NCI-H1417 treated with DMSO at 0.1 percent for 48 hours (cell line): ENCODE measurements at places on chromosomes 16 and 17.

DNA sequence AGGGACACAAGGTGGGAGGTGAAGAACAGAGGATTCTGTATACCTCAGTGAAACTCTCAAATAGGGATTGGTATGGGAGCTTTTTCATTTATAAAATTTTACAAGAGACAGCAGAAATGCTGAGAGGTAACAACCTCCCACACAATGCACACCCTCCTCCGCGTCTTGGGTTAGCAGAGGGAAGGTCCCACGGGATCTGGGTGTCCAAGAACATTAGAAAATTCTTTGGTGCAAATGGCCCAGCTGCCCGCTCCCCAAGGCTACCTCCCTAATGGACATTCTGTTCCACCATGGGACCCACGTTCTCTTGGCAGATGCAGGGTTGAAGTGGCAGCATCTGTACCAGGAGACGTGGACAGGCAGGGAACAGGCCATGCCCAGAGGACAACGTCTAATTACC is 22.5 kb downstream of the GPR139 start:
- DNase-seq = no peak

DNA sequence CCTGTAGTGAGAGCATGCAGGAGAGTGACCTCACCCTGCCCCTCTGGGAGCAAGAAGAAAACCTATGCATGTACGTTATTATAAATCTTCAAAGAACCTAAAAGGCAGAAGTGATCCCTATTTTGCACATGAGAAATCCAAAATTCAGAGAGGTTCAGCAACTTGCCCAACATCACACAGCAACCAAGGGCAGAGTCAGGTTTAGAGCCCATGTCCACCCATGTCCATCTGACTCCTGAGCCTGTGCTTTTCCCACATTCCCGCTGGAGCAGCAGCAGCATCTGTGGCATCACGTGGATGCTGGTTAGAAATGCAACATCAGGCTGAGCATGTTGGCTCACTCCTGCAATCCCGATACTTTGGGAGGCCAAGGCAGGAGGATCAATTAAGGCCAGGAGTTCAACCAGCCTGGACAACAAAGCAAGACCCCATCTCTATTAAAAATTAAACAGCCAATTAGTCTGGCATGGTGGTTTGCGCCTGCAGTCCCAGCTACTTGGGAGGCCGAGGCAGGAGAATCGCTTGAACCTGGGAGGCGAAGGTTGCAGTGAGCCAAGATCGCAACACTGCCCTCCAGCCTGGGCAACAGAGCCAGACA is 26.3 kb downstream of the METTL22 start:
- DNase-seq = no peak

DNA sequence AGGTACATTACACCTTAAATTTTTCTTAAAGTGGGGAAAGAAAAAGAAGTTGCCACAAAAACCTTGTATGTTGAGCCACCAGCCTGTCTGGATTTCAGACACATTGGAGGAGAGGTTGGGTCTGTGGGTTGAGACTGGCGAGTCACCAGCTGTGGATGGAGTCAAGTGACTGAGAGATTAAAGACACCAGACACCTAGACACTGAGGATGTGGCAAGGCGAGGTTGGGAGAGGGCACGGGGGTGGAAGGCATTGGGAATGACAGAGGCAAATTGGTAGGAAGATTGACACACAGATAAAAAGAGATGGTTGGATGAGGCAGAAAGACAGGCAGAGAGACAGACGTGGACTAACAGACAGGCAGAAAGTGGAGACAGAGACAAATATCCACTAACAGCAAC is 49.6 kb downstream of the KCNJ12 start:
- DNase-seq = no peak

GRCh38 chr17:74015316-74015715 is 188.2 kb upstream of the RPL38 start:
- DNase-seq = no peak

DNA sequence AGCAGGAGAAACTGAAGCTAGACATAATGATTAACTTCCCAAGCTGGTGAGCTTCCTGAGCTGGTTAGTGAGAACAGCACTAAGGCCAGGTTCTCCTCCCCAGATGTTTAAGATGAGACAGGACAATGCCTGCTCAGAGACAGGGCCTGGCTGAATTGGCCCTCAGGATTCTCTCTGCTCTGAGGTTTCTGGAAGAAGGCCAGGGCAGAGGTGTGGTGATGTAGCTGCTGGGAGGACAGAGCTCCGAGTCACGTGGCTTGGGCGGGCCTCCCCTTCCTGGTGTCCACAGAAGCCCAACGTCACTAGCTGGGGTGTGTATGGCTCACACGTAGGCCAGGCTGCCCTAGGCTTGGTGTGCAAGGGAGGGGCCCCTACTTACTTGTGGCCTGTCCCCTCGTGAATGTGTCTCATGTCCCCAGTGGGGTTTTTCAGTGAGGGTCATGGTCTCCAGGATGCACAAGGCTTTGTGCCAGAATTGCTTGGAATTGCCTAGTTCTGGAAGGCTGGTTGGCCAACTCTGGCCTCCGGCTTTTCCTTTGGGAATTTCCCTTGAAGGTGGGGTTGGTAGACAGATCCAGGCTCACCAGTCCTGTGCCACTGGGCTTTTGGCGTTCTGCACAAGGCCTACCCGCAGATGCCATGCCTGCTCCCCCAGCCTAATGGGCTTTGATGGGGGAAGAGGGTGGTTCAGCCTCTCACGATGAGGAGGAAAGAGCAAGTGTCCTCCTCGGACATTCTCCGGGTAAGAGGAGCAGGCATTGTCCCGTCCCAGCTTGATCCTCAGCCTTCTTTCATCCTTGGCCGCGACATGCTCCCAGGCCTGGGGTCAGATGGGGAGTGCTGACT is 3.4 kb downstream of the NOD2 start:
- DNase-seq = no peak

DNA sequence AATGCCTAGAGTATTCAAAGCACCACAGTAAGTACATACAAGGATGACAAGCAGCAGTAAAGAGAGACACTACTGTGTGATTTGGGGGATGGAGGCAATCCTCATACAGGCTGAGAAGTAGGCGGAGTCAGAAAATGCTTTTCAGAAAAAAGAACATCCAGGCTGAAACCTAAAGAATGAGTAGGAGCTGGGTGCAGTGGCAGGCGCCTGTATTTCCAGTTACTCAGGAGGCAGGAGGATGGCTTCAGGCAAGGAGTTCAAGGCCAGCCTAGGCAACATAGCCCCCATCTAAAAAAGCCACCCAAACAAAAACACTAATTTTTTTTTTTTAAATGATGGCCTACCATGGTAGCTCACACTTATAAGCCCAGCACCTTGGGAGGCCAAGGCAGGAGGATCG is 10.3 kb downstream of the KANSL1 start:
- no peak for DNase-seq

DNA sequence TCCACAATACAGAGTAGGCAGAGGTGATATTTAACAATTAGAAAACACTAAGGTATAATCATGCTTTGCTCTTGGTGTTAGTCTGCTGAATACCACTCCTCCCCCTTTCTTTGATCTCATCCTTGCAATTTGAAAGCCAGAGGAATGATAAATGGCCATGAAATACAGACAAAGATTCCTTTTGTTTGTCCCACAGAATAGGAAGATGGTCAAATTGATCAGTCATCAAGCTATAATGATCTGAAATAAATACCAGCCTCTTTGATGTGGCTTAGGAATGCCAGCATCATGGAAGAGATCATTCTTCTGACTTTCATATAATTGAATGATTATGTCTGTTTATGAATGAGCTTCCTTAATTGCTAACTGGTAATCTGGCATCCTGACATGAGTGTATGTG is 1541.7 kb upstream of the CDH8 start:
- no peak for DNase-seq

DNA sequence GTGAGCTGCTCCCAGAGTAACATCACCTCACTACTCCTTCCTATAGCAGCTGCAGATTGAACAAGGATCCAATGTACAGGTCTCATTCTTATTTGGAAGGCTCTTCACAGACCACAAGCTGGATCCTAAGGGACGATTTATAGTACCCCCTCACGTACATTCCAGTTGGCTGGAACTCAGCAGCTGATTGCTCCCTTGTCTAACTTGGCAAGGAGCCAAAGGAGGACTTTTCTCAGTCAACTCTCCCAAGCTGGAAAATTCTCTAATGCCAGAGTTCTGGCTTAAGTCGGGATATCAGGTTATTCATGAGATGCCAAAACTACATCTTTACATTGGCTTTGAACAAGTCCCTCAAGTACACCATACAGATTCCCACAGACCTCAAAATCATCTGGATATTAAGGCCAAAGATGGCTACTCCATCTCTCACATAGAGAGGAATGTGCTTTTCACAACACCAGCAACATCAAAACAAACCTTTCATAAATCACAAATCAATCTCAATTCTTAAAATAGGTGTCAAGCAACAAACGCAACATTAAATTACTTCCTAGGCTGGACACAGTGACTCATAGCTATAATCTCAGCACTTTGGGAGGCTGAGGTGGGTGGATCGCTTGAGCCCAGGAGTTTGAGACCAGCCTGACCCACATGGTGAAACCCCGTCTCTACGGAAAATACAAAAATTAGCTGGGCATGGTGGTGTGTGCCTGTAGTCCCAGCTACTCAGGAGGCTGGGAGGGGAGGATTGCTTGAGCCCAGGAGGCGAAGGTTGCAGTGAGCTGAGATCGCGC is 39.3 kb downstream of the SMG6 start:
- no peak for DNase-seq

GRCh38 chr16:85902366-85903155 is 3.6 kb downstream of the IRF8 start:
- no peak for DNase-seq

DNA sequence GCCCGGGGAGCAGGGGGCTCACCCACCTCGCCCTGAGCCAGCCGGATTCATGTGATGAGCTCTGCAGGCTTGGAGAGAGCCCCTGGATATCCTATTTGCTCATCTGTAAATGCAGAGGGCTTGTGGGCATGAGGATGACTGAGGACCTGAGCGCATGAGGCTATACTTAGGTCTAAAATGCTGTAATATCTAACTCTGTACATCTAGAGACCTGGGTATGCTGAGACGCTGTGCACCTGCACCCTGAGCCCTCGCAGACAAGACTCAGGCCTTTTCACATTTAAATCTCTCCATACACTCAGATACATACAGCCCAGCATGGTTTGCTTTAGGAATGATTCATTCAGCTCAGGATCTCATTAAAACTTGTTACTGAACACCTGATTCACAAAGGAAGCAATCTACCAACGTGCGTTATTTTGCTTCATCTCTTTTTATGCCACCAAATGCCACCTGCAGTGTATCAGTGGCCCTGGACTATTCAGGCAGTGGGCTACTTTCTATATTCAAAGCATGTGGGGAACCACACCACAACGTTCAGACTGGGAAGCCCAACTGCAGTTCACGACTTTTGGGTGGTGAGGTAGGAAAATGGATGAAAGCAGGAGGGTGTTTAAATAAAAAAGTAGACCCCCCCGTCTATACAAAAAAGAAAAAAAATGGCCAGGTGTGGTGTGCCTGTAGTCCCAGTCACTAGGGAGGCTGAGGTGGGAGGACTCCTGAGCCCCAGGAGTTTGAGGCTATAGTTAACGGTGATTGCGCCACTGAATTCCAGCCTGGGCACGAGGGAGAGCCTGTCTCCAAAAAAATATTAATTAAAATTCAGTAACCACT is 12.0 kb downstream of the USP7 start:
- no peak for DNase-seq

GRCh38 chr16:75599452-75600277 is 23.4 kb downstream of the ADAT1 start:
- DNase-seq = no peak

- DNase-seq = no peak
Measured at GRCh38 chr17:72476134-72476533, 355.3 kb downstream of the SOX9 start.

GRCh38 chr17:8713878-8714277 is 30.8 kb downstream of the CCDC42 start:
- DNase-seq = no peak

GRCh38 chr16:31480851-31481536 is 1.9 kb upstream of the SLC5A2 start:
- no peak for DNase-seq

- no peak for DNase-seq
Measured at GRCh38 chr16:27529962-27530361, 19.8 kb downstream of the GTF3C1 start.

DNA sequence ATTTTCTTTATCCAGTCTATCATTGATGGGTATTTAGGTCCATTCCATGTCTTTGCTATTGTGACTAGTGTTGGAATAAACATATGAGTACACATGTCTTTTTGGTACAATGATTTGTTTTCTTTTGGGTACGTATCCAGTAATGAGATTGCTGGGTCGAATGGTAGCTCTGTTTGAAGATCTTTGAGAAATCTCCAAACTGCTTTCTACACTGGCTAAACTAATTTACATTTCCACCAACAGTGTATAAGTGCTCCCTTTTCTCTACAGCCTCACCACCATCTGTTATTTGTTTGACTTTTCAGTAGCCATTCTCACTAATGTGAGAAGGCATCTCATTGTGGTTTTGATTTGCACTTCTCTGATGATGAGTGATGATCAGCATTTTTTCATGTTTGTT is 103.7 kb downstream of the GOSR1 start:
- no peak for DNase-seq

DNA sequence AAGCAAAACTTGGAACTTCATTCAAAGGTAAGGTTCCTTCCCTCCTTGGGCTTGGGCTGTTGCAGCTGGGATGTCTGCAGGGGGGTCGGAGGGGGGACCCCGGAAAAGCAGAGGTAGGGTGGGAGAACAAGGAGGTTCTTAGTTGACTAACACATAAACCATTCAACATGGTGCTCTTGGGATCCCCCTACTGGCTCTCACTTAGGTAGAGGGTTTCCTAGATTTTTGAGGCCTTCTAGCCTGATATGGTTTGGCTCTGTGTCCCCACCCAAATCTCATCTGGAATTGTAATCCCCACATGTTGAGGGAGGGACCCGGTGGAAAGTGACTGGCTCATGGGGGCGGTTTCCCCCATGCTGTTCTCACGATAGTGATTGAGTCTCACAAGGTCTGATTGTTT is 93.9 kb downstream of the RGS9 start:
- no peak for DNase-seq

GRCh38 chr17:83092186-83092585 is 12.8 kb downstream of the METRNL start:
- no peak for DNase-seq

GRCh38 chr17:58823051-58823525 is 67.4 kb downstream of the PPM1E start:
- DNase-seq = no peak

- no peak for DNase-seq
Measured at GRCh38 chr17:73061161-73061560, 31.3 kb downstream of the SLC39A11 start.

DNA sequence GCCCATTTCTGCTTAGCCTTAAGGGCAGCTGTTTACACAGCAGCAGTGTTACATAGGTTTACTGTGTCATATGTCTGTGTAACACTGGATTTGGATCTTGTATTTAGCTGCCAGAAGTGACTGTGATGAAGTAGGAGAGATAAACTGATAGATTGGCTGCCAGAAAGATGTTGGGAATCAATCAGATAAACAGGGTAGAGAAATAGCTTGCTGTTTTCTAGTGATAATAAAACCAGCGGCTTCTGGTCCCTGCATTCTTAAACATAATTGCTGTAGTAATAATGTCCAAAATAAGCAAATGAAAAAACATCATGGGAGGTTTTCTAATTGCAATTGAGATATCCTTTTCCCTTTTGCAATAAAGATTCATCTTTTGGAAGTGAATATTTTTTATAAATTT is 68.7 kb downstream of the AATF start:
- no peak for DNase-seq

GRCh38 chr17:31412511-31412910 is 21.0 kb downstream of the RAB11FIP4 start:
- no peak for DNase-seq

- no peak for DNase-seq
Measured at GRCh38 chr16:680967-681745, 946 bp downstream of the STUB1 start.
